ENCODE measurements at places on chromosomes 7 and 10. TPM values are rescaled to one million over a fixed set of nuclear protein-coding genes. Genes with fewer than 3 reads are reported as not detected.

Gene EGFR
- total RNA-seq = not detected

Gene PDK4
- total RNA-seq = not detected

DNA sequence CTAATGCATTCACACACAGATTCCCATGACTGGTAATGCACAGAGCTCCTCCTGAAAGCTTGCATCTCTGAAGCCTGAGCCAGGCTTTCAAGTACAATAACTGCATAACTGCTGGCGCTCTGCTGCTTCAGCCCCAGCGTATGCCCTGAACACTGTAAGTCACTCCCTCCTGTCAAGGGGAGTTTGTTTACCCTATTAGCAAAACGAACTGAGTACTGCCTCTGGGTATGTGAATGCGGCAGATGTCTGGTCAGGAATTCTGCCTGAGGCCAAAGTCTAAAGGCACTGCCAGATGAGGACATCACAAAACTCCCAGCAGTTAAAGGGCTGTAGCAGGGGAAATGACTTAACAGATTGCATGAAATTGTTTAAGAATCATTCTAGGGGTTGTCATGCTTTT is 97.7 kb downstream of the NRCAM start:
- DNase-seq = no peak

GRCh38 chr7:76252021-76252420 is 50.3 kb downstream of the SRRM3 start:
- DNase-seq = no peak

DNA sequence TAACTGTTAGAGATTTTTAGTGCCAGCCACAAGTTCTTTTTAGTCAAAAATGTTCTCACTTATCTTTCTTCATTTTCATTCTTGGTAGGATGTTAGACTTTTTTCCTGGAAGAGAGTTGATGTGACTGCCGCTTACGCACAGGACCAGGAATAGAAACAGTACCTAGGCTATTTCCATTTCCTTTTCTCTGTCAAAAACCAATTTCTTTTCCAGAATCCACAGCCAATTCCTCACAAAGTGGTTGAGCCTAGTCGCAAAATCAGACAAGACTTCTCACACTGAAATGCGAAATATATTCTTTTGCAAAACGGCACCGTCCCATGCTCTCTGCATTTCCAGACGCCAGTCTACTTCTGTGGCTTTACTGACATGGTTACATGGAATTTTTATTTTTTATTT is 394.2 kb downstream of the GALNT17 start:
- no peak for DNase-seq

DNA sequence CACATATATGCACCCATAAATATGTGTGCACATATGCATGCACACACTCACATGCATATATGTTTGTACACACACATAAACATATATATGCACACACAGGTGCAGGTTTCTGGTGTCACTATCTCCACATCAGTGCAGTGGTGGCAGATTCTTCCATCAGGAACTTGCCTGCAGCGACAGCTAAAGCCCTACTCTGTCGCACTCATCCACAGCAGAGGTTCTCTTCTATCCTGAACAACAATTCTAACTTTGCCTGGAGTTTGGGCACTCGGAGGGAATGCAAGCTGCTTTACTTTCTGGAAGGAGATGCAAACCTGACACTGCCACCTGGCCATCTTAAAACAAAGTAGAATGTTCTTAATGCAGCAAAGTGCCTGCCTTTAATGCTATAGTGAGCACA is 745.8 kb downstream of the GRID1 start:
- no peak for DNase-seq

GRCh38 chr7:14858866-14859265 is 43.7 kb downstream of the DGKB start:
- no peak for DNase-seq

DNA sequence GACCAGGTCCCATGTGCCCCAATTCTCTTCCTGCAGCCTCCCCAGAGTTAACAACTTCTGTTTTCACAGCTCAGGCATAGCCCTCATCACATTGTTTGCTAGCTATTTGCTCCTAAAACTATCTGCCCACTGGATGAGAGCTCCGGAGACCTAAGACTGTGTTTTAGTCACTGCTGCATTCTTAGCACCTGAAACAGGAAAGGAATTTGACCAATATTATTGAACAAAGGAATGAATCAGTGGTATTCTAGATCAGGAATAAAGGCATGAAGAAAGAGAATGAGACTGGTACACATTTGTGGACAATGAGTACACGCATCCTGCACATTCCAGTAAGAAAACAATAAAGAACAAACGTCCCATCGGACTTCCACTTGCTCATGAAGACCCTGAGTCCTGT is 54.8 kb downstream of the PPP1R17 start:
- DNase-seq = no peak

Data from activated CD8-positive, alpha-beta memory T cell treated with anti-CD3 and anti-CD28 coated beads, Interleukin-2, amount 10 ng/mL, durations not matched to agents 7 days and 5 days (primary cell).